Activated CD8-positive, alpha-beta memory T cell treated with anti-CD3 and anti-CD28 coated beads for 4 hours (primary cell): ENCODE measurements at places on chromosomes 12 and 14.

DNA sequence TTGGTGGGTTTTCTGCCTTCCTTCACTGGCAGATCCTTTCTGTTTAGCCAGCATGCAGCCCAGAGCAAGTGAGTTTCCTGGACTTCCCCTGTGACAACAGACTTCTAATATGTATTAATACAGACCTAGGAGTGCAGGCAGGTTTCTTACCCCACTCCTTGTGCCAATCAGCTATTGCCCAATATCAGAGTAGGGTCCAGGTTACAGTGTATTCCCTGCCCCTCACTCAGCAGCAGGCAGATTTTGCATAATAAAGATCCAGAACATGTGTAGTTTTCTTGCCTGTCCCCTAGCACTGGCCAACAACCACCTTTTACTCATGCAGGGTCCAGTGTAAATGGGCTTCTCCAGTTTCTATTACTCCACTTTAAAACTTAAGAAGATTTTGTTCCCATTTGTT, 4.7 kb upstream of the SMIM10L1 start:
- no peak for DNase-seq

DNA sequence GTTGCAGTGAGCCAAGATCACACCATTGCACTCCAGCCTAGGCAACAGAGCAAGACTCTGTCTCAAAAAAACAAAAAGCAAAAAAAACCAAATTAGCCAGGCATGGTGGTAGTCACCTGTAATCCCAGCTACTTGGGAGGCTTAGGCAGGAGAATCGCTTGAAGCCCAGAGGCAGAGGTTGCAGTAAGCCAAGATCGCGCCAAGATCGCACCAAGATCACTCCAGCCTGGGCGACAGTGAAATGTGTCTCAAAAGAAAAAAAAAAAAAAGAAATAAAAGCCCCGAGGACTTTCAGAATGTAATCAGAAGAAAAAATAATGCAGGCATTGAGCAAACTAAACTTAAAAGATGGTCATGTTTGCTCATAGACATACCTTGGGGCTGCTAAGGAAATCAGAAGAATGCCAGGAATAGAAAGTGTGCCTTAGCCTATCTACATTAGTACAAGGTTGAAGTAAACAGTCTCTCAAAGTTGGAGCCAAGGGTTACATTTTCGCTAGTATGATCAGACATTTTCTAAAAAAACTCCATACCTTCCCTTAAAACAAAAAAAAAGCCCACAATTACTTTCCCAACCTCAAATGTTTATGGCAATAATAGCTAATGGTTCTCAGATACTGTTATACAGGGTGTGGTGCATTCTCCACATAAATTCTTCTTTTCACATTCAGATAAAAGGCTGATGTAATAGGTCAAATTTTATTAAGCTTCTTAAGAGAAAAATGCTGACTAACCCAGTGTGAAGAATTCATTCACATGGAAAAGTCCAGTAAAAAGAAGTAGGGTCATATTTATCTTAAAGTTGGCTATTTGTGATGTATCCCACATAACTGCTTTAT, 15.8 kb downstream of the DTD2 start:
- no peak for DNase-seq

DNA sequence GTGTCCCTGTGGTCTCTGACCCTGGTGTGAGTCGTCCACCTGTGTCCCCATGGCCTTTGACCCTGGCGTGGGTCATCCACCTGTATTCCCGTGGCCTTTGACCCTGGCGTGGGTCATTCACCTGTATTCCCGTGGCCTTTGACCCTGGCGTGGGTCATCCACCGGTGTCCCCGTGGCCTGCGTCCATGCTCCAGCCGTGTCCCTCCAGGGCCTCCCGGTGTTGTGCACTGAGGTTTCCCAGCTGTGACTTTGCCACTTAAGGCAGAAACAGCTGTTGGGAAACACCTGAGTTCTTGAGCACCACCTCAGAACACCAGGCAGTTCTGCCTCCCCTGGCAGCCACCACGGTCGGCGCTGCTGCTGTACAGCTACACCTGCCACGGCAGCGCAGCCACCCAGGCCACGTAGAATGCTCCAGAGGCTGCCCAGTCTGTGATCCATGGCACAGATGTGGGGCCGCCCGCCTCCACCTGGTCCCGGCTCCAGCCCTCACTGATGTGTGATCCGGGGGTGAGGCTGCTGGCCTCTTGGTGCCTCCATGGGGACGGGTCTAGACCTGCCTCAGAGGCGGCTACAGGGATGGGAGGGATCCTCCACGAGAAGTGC, 69.1 kb upstream of the GALNT9 start:
- DNase-seq: no peak

- no peak for DNase-seq
These were observed 33.6 kb downstream of the LTBP2 start for GRCh38 chr14:74578479-74578878.

- no peak for DNase-seq
These were observed 373.7 kb upstream of the SYT1 start for GRCh38 chr12:78490861-78491260.

DNA sequence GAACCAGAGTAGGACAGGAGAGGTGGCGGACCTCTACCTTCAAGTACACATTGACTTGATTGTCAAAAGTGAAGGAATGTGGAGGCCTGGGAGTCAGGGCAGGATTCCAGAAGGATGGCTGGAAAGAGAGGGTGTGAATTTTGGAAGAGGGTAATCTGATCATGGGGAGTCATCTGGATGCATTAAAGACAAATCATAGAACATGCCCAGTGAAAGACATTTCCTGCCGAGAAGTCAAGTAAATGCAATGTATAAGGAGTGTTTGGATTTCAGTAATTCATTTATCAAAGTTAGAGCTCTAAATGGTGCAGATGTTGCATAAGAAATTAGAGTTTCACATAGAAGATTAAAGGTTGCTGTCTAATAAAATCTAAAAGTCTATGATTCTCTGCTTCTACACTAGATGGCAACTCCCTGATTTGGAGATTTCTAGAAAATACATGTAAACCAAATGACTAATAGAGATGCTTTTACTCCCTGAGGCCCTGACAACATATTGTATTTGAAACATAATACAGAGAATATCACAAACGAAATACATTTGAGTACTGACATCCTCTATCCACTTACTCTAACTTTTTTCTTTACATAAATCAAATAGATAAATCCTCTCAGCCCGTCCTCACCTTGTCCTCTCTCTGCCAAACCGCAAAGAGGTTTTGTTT, 91.3 kb downstream of the KCNA5 start:
- no peak for DNase-seq

GRCh38 chr12:1747609-1748008, 56.7 kb downstream of the ADIPOR2 start:
- DNase-seq: no peak

DNA sequence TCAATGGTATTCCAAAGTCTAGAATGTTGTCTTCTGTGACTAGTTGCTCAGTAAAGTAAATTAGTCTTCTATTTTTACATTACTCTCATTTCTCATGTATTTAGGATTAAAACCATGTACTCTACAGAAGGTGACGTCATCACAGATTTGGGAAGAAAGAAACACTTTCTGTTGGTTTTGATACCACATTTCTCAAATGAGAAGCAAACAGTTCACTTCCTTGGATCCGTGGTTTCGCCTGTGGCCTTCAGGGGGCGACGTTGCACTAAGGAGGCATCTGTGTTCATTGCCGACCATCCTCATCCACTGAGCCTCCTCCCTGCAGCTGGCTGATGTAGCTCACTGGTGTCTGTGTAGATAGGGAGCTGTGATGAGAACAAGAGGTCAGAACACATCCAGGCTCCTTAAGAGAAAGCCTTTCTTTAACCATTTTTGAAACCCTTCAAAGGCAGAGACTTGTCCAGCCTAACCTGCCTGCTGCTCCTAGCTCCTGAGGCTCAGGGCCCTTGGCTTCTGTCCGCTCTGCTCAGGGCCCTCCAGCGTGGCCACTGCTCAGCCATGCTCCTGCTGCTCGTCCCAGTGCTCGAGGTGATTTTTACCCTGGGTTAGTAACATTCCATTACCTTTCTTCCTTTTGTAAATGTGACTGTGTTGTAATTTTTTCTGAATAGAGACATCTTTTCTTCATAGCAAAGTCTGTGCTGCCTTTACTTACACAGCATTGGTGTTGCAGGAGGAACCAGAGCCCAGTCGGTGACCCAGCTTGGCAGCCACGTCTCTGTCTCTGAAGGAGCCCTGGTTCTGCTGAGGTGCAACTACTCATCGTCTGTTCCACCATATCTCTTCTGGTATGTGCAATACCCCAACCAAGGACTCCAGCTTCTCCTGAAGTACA, 220.6 kb upstream of the OR4E1 start:
- peak; percentile 6 for DNase-seq

DNA sequence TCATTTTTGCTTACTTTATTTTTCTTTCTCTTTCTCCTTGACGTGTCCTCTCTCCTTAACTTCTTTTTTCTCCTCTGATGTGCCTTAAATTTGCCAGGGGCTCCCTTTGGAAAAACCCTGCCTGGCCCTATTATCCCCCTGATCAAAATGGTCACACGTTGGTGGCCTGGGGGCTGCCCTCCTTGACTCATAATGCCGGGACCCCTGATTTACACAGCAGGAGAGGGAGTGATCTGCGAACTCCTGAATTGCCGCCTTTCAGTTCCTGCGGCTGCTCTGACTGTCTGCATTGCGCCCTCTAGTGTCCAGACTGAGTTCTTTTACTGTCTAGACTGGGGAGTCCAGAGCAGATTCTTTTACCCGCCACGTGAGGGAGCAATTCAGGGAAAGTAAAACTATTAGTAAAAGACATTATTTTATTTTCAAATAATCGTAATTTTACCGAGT, 44.8 kb upstream of the GZMB start:
- peak; percentile 66 for DNase-seq

GRCh38 chr12:12350868-12351463, 924 bp upstream of the MANSC1 start:
- no peak for DNase-seq

DNA sequence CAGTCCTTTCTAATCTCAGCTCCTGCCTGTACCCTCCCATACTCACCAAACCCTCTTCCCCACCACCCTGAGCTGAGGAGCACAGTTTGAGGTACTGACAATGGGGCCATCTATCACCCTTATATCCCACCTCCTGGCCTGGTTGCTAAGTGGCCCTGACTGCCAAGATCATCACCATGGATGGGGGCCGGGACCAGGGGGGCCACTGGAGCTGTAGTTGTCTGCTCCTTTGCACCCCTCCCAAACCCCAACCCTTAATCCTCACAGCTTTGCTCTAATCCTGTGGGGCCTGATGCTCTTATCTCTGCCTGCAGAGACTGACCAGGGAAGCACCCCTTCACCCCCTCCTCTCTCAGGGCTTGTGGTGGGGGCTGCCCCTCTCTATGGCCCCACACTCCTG, 395 bp upstream of the GNB3 start:
- no peak for DNase-seq

DNA sequence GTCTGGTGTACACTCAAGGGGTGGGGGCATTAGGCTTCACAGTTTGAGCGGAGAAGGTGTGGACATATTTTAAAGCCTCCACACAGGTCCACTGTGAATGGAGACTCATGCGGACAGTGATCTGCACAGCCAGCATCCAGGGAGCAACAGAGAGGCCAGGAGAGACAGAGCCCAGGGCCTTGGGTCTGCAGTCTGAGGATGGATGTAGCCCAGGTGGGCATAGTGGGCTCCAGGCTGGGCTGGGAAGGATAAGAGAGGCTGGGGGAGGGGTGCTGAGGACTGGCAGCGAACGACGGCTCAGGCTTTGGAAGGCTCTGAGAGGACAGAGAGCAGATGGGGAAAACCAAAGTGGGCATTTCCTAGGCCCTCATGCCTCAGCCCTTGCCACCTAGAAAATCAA, 128.8 kb downstream of the PAPOLA start:
- DNase-seq: no peak

DNA sequence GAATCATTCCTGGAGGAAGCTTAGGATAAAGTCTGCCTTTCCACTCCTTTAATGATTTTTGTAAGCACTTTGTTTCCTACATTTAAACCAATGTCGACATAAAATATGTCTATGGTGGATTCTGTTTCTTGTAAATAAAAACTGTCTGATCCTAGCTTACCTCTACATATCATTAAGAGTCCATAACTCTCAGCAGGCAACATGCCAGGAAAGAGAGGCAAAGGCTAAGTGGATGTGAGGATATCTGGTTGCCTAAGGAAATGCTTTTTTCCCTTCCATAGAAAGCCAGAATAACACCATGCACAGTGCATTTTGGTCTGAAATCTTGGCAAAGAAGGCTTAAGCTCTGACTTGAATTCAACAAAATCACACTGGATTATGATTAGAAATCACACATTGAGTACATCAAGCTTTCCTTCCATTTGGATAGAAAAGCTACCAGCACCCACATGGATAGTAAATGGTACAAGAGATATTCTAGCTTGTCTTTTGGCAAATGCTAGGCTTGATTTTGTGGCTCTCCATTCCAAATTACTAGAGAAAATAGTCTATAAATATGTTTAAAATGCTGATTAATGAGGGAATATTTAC, 57.0 kb upstream of the CNTN1 start:
- DNase-seq: no peak

DNA sequence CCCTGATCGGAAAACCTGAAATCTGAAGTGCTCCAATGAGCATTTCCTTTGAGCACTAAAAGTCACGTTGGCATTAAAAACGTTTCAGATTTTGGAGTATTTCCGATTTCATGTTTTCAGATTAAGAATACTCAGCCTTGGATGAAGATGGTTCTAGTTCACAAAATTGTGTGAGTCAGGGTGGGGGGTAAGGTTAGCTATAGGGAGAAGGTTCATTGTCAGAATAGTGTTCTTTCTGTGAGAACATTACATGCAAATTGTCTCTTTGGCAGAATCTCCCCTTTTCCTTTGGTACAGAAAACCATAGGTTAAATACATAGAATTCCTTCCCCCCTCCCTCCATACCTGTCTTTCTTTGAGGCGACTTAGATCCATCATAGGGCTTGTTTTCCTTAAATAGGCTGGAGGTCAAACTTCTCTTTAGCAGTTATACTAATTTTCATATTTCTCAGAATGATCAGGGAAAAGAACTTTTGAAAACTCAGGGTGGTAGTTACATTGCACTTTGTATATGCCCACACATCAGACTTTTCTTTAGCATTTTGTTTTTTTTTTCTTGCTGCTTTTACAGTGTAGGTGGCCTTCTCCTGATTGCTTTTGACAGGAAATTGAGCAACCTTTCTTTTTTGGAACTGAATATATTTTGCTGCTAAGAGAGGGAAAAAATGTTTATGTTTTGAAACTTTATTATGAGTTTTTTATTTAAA, 503.5 kb downstream of the PCNX1 start:
- no peak for DNase-seq

GRCh38 chr12:989051-989450, 2.0 kb upstream of the ERC1 start:
- no peak for DNase-seq

DNA sequence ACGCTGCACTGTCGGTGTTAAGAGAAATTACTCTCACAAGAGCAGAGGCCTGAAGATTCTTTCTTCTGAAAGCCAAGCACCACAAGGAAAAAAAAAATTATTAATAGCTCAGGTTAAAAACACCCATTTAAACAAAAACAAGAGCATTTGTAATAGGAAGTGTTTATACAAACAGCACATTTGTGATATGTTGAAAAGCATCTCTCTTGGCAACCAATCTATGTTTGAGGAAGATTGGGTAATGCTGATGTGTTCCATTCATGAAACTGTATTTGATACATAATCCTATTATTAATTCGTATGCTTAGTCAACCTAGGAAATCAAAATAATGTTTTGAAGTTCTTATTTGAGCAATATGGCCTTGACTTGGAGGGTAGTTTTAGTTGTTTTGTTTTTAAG, 36.5 kb downstream of the SSPN start:
- DNase-seq: no peak
